ENCODE measurements at places on chromosomes 1 and 21.

GRCh38 chr1:219414250-219414649 lies 198.7 kb downstream of the ZC3H11B start:
- DNase-seq = no peak

DNA sequence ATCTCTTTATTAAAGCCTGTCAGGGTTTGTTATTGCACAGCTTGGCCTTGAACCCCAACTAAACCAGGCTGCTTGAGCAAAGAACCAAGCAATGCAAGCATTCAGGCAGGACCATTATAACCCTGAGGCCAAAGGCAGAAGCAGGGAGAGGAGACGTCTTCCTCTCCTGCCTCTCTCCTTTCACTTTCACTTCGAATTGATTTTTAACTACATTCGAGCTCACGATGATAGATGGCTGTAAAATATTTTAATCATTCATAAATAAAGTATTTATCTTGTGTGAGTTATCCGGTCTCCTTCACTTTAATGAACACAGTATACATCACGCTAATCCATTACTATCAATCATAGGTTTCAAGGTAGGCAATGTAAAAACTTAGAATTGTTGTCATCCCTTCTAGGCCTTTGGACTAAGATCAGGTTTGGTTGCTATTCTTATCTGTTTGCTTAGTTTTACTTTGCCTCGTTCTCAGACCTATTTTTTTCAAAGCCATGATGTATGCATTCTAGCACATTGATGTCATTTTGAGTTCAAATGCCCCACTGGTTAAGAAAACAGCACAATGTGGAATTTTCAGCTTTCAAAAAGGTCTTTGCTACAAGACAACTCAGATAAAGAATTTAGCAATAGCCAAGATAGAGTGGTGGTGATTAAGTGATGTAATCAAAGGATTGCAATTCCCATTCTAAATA lies 480.2 kb upstream of the RUNX1 start:
- DNase-seq = peak; percentile 58

DNA sequence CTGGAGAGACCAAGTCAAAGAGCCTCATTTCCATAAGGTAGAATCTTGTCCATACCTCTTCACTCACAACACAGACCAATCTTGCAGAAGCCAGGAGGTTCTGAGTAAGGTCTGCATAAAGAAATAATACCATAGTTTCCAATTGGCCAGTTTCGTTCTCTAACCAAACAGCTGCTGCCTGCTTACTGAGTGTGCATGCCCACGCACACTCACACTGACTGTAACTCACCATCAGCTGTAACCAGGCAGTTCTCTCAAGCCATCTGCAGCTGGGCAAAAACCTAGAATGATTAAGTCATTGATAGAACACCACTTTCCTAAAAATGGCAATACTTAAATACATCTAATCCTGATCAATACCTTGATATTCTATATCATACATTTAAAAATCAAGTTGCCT lies 106.6 kb upstream of the VAV3 start:
- no peak for DNase-seq

- no peak for DNase-seq
Measured at GRCh38 chr21:42311160-42311559, 4.0 kb downstream of the TFF3 start.

DNA sequence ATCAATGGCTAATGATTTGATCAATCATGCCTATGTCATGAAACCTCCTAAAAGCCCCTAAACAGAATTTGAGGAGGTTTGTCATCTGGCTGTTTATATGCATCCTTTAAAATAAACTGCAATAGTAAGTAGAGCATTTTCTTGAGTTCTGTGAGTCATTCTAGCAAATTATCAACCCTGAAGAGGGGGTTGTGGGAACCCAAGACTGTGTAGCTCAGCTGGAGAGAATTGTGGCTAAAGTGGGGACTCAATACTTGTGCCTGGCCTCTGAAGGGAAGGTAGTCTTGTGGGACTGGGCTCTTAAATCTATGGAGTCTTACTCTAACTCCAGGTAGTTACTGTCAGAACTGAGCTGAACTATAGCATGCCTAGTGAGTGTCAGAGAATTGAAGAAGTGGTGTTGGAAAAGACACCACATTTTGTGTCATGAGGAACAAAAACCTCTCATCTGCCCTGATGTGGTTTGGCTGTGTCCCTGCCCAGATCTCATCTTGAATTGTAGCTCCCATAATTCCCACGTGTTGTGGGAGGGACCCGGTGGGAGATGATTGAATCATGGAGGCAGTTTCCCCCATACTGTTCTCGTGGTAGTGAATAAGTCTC lies 402.4 kb downstream of the USH2A start:
- no peak for DNase-seq

DNA sequence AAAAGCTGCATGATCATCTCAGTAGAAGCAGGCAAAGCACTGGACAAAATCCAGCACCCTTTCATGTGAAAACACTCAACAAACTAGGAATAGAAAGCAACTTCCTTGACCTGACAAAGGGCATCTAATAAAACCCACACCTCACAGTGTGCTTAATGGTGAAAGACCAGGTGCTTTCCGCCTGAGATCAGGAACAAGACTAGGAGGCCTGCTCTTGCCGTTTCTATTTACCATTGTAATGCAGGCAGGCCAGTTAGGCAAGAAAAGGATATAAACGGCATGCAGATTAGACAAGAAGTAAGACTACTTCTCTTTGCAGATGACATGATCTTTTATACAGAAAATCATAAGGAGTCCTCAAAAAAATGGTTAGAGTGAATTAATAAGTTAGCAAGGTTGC lies 37.2 kb downstream of the SLC37A1 start:
- DNase-seq = no peak

- DNase-seq = no peak
Measured at GRCh38 chr1:183996040-183996384, 41.5 kb downstream of the COLGALT2 start.

- DNase-seq = peak; percentile 25
Measured at GRCh38 chr1:221069986-221070385, 190.7 kb downstream of the HLX start.

DNA sequence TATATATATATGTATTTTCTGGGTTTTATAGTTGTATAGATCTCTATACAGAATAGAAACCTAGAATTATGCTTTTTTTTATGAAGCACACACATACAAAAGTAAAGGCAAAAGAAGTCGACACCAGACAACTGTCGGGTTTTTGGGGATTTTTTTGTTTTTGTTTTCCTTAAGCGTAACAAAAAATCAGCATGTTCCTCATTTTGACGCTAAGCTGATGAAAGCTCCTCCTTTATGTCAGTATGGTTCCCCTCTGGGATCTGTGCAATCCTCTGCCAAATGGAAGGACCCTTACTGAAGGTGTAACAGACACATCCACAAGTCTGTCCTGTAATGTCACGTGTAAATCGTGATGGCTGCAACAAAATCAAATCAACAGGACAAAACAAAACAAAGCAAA lies 226.2 kb downstream of the RHOU start:
- DNase-seq = peak; percentile 48

DNA sequence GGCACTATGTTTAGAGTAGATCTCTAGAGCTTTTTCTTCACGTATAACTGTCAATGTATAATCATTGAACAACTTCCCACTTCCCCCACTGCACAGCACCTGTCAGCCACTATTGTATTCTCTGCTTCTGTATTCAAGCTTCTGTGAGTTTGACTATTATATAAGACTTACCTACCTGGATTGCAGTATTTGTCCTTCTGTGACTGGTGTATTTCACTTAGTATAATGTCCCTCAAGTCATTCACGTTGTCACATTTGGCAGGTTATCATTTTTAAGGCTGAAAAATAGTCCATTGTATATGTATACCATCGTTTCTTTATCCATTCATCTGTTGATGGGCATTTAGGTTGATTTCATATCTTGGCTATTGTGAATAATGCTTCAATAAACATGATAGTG lies 969.5 kb upstream of the B3GALT2 start:
- DNase-seq = no peak

DNA sequence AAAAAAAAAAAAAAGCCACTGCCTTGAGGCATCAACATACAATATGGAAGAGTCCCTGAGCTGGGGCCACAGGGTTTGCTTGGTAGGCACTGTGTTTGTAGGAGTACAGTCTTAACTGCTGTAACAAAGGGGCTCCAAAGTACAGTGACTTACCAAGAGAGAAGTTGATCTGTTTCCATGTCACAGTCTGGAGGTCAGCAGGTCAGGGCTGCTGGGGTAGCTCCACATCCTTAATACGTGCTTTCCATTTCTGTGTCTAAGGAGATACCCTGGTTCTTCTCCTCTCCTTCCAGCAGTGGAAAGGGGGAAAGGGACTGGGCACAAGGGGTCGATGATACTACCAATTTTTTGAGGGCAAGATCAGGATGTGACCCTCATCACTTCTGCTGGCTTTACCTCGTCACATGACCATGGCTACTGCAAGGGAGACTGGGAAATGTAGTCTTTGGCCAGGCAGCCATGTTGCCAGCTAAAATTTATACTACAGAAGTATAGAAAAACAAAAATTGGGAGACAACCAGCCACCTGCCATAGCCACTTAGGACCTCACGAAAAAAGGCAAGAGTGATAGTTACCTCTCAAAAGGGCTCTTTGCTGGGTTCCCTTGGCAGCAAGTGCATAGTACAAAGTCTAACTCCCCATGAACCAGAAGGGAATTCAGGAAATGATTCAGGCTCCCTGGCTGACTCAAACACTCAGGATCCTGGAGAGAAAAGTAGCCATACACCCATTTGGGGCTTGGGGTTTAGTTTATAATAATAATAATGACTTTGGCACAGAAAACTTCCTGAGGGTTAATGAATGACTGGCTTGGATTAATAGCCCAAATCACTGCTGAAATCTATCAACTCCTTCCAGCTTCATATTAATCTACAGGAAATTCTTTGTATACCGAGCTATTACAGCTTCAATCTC lies 52.7 kb upstream of the ATP5PO start:
- no peak for DNase-seq

GRCh38 chr1:151039521-151039920 lies 3.1 kb downstream of the BNIPL start:
- no peak for DNase-seq

- no peak for DNase-seq
Measured at GRCh38 chr1:110133436-110133835, 16.9 kb upstream of the SLC6A17 start.

All from suppressor macrophage treated with lipopolysaccharide for 4 hours (primary cell).